CD4-positive, alpha-beta T cell treated with Interleukin-10 for 1 hour (primary cell): ENCODE measurements at places on chromosomes 3 and 15.

DNA sequence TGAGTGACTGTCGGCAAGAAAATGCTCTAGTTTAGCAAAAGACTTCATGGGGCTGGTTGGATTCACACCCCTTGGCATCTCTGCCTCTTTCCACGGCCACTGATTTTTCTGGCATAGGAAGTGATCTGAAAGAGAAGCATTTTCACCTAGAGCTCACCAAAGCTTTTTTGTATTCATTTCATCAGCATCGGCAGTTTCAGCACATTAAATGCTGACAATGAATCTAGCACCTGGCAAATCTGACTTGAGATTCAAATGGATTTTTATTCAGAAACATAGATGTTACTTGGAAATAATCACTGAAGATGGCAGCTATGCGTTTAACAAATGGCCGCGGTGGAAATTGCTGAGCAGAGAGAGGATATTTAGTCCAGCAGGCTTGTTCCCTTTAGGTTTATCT, 155.9 kb downstream of the MEIS2 start:
- DNase-seq: no peak

- peak; percentile 44 for DNase-seq
Measured at GRCh38 chr15:55224892-55225291, 28.2 kb upstream of the RSL24D1 start.

GRCh38 chr3:182970811-182971418, 9.4 kb downstream of the DCUN1D1 start:
- no peak for DNase-seq

GRCh38 chr3:193491026-193491425, 63.7 kb downstream of the ATP13A4 start:
- no peak for DNase-seq

DNA sequence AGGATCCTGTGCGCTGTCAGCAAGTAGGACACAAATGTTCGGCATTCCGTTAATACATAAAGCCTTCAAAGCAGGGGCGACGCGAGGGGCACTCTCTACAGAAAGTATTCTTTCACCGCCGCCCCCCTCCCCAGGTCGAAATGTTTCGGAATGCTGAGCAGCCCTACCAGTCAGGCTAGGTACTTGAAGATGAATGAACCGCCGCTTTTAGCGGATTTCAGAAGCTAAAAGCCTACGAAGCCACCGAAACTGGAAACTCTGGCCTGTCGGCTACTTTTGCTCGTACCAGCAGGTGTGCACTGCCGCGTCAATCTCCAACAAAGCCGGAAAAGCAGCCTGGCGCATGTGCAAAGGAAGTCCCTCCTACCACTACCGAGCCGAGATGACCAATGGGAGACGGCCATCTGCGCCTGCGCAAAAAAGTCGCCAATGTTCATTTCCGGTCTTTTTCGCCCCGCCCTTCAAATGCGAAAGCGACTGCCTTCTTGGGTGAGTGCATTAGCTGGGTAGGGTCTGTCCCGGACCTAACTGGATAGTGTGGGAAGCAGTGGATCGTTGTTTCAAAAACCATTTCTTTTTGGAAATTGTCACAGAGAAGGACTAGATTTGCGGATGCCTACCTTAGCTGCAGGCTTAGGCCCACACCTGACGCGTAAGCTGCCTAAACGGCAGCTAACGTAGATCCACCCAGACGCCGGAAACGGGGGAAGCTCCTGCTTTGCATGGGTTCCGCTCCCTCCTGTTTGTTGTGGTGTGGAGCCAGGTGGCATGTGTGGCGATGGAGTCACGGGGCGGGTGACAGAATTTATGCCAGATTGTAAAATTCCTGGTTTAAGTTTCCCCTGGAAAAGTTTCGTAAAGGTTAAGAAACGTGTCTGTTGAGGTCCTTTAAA, at the start of gene WDR5B:
TSS of gene WDR5B (minus strand) at position 301 of the 893 bp plus-strand sequence. CDS start 534 bp downstream, outside the sequence.
- DNase-seq: peak; percentile 98

DNA sequence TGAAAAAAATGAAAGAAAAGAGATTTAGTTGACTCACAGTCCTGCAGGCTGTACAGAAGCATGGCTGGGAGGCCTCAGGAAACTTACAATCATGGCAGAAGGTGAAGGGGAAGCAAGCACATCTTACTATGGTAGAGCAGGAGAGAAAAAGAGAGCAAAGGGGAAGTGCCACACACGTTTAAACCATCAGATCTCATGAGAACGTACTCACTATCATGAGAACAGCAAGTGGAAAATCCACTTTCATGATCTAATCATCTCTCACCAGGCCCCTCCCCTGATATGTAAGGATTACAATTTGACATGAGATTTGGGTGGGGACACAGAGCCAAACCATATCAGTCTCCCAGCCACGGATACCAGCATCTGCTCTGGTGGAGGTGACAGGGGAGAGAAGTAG, 50.8 kb upstream of the CPOX start:
- DNase-seq: no peak

GRCh38 chr3:187473778-187474406, 105.7 kb downstream of the RTP4 start:
- DNase-seq: no peak

DNA sequence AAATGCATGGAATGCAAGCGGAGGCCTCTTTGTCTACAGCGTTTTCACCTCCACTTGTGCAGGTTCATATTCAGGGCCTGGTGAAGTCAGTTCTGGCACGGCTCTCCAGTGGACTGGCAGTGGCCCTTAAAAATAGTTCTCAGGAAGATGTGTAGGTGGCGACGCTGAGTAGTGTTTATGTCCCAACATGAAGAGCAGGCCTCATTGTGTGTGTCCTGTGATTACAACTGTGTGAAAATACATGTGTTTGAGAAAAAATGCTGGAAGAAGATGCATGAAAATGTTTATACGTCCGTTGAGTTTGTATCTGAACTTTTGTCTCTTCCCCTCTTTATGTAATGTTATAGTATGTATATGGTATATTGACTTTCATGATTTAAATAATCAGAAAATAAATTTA, 7.2 kb downstream of the LIPC start:
- peak; percentile 50 for DNase-seq

GRCh38 chr3:131393868-131394267, 12.3 kb downstream of the NUDT16 start:
- DNase-seq: no peak

DNA sequence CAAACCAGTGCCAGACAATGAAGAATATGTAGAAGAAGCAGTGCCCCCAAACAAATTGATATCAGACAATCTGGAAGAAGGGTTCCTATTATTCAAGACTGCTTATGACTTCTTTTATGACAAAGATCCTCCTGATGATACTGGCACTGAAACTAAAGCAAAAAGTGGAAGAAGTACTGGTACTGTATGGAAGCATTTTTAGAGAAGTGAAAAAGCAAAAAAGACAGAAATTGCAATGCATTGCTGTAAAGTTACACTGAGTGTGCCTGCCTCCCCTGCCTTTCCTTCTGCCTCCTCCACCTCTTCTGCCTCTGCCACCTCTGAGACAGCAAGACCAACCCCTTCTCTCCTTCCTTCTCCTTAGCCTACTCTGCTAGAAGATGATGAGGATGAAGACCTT, 167.6 kb downstream of the PLCL2 start:
- DNase-seq: no peak

GRCh38 chr3:151093905-151094304, 8.4 kb downstream of the MED12L start:
- no peak for DNase-seq

DNA sequence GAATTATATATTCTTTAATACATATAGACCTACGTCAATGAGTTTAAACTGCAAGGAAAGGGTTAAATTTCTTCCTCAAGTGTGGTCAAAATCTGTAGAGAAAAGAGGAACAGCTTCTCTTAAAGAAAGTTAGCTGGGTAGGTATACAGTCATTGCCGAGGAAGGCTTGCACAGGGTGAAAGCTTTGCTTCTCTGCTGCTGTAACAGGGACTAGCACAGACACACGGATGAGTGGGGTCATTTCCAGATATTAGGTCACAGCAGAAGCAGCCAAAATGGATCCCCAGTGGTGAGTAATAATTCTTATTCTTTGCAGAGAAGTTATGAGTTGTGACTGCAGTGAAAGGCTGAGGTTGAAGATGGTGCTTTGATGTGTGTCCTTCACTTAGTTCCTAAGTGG, at the start of gene CD86:
TSS of gene CD86 (plus strand) at position 148 of the 400 bp plus-strand sequence. CDS start at position 276, 128 bp downstream.
- no peak for DNase-seq

- no peak for DNase-seq
Measured at GRCh38 chr3:31962801-31963205, 18.3 kb downstream of the OSBPL10 start.

DNA sequence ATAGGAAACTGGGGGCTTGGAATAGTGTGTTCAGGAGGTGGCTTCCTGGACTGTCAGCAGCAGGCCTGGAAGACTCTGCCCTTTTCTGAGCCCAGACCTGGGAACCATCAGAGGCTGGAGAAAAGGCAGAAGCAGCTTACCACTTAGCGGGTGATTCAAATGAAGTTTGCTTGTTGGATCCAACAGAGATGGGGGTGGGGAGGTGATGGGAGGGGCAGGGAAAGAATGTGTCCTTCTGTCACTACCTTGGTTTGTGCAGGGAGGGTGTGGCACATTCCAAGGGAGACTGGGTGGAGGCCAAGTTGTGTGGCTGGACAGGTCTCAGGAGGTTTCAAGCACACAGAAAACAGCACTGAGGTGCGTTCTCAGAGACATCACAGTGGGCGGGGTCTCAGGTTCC, 58.8 kb downstream of the TRAK1 start:
- DNase-seq: no peak

GRCh38 chr3:149340310-149340933, 7.0 kb upstream of the TM4SF18 start:
- no peak for DNase-seq

GRCh38 chr3:183541235-183541655, 14.3 kb downstream of the KLHL6 start:
- DNase-seq: no peak

DNA sequence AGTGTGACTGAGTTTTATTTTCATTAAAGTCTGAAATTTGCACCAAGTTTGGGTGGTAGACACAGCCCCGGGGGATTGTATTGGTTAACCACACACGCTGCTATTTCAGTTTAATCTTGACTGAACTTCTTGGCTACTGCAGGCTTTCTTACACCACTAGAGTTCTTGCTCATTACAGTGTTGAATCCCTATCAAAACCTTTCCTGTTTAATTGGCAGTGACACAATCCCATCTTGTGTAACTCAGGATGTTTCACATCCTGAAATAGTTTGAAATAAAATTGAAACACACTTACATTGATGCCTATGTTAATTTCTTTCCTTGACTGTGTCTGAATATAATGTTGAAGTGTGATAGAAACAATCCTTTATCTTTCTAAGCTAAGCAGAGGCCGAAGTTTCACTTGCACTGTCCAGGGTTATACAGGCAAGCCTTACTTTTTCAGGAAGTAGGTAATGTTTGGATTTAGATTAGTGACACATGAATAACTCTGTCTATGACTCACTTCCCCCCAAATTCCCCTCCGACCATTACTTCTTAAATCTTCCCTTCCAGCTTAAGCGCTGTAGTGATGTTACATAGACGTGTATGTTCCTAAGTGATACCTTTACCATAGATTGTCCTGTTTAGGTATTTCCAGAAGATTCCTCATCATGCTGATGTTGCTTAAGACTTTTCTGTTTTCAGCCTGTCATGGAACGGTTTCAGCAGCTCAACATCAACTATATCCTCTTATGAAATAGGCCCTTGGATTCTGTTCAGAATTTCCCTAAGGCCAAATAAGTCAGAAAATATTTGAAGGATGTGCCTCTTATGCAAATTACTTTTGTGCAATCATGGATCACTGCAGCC, 16.8 kb downstream of the ATG7 start:
- DNase-seq: peak; percentile 51

GRCh38 chr3:103075282-103075681, 640.5 kb downstream of the ZPLD1 start:
- no peak for DNase-seq

GRCh38 chr15:35926007-35926380, 380.0 kb upstream of the DPH6 start:
- DNase-seq: no peak

- no peak for DNase-seq
Measured at GRCh38 chr3:107850681-107851080, 240.2 kb downstream of the CD47 start.

- peak; percentile 65 for DNase-seq
Measured at GRCh38 chr3:129481766-129482332, 41.8 kb downstream of the IFT122 start.

GRCh38 chr15:98113327-98113726, 152.8 kb downstream of the ARRDC4 start:
- no peak for DNase-seq

- DNase-seq: no peak
Measured at GRCh38 chr15:56835718-56836171, 82.7 kb upstream of the TCF12 start.

DNA sequence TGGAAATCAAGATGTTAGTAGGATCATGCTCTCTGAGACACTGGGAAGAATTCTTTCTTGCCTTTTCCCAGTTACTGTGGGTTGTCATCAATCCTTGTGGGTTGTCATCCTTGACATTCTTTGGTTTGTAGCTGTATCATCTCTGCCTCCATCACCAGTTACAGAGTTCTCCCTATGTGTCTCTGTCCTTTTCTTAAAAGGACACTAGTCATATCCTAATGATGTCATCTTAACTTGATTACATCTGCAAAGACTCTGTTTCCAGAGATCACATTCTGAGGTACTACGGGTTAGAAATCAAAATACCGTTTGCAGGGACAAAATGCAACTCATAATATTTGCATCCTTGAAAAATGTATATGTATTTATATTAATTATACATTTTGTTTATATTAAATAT, 500.4 kb downstream of the ZBBX start:
- no peak for DNase-seq

DNA sequence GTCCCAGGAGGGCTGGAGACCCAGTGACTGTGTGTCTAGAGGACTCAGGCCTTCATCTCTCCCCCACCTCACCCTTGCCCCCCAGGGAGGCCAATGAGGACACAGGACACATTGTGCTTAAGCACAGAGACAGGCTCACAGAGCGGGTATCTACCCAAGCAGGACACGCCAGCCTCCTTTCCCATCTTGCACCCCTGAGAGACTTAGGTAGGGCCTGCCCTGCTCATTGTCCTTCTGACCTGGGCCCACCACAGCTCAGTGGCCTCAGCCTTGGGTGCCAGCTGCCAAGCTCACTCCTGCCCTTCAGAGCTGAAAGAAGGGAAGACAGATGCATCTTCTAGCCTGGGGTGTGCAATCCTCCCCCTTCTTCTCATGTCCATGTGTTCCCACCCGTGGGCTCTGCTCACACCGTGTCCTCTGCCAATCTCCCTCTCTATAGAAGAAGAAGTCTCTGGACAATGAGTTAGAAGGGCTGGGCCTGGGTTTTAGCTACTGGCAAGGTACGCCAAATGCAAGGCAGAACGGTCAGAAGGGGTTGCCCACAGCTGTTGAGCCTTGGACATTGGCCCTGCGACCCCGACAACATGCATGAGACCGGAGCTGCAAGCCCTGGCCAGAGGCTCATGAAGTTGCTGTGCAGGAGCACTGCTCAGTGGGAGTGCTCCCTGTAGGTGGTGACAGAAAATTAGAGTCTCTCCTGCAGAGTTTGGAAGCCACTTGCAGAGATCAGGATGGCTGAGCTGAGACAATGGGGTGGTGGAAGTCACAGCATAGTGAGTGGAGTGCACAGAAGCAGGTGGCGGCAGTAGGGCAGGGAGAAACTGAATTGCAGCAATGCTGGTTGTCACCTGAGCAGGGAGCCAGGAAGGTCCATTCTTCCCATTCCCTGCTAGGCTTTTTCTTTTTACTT, 32.8 kb downstream of the ACSBG1 start:
- DNase-seq: no peak

- no peak for DNase-seq
Measured at GRCh38 chr3:184368586-184369183, 7.2 kb downstream of the POLR2H start.

GRCh38 chr15:25397100-25397499, 41.7 kb downstream of the UBE3A start:
- no peak for DNase-seq
